HCT116 (cell line): ENCODE measurements at places on chromosomes 3 and 15.

DNA sequence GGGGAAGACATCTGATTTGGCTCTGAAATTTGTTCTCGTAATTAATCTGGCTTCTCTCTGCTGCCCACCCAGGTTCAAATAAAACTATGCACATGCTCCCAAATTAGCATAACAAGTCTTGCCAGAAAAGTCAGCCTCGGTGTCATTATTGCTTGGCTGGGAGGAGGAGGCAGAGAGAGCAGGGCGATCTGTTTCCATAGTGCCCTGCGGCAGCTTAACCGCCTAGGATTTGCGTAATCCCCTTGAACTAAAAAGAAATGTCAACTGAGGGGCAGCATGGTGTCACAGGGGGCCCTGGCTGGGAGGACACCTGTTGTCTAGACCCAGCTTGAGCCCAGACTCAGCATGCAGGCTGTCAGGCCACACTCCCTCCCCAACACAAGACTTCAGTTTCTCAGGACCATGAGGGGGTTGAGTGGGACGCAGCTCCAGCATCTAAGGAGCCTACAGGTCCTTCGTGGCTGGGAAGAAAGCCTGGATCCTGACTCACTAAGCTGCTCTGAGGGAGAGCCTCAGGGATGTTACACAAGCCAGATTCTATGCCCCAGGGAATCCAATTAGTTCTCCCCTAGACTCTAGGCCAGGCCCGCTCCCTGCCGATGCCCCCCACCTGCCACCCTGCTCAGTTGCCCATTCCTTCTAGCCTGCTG, 17.3 kb downstream of the MRPS11 start:
- H3K4me1 ChIP-seq, result no peaks in the 10 kb centered on the region
- H3K27me3 ChIP-seq, result no peaks in the 10 kb centered on the region
- no peaks in the 10 kb centered on the region for H3K36me3 ChIP-seq
- H3K4me3 ChIP-seq, result no peak overlapping the region
- no peak overlapping the region for H3K27ac ChIP-seq
- DNase-seq, result no peak

DNA sequence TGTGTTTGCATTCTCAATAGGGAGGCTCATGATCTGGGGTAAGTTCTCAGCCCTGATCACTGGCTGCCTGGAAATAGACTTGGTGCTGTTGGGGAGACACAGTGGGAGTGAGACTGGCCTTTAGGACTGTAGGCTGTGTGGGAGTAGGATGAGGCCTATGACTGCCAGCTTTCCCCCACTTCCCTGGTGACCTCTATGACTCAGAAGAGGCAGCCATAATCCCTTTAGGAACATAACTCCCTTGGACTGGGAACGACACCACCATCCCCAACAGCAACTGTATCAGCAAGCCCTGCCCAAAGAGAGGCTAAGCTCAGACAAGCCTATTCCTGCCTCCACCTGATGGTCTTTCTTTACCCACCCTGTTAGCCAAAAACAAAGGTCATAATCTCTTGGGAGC, 91.3 kb downstream of the SUCNR1 start:
- DNase-seq, result no peak
- H3K4me3 ChIP-seq, result no peak overlapping the region
- no peaks in the 10 kb centered on the region for H3K27me3 ChIP-seq
- H3K27ac ChIP-seq, result no peak overlapping the region
- H3K4me1 ChIP-seq, result peaks cover 9% of the 10 kb centered on the region; the same call in 1 of the 2 replicates

- H3K27ac ChIP-seq, result no peak overlapping the region
- H3K4me3 ChIP-seq, result no peak overlapping the region
- no peaks in the 10 kb centered on the region for H3K27me3 ChIP-seq
- no peaks in the 10 kb centered on the region for H3K36me3 ChIP-seq
- no peak for DNase-seq
These were observed 28.1 kb downstream of the SMAD3 start for GRCh38 chr15:67093504-67093862.

DNA sequence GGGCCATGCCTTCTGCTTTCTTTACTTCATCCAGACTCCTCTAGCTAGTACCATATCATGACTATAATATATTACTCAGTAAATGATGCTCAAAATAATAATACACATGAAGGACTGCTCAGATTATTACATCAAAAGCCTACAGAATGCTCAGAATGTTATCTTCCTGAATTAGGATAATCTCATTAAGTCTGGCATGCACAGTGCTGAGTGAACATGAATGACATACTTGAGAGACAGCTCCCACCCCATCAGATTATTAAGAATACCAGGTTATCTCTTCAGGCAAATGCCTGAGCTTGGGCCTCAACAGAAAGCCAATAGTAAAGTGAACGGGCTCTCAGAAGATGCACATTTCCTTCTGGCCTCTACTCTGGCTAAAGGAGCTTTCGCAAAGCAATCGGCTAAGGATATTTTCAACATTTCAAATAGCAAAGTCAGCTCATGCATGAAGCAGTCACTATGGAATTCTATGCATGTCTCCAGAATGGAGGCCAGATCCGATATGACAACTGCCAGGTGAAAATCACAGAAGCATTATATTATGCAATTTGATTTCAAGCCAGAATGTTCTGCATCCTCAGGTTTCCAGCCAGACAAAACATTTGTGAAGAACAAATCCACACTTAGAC, 122.6 kb downstream of the KCNMB2 start:
- no peaks in the 10 kb centered on the region for H3K36me3 ChIP-seq
- no peaks in the 10 kb centered on the region for H3K4me1 ChIP-seq
- H3K27me3 ChIP-seq, result no peaks in the 10 kb centered on the region
- no peak overlapping the region for H3K4me3 ChIP-seq
- H3K27ac ChIP-seq, result no peak overlapping the region
- no peak for DNase-seq
